Iris pigment epithelial cell (primary cell): ENCODE measurements at places on chromosomes 2 and 18.

GRCh38 chr2:108894766-108895165, 94.3 kb downstream of the EDAR start:
- DNase-seq, result no peak

GRCh38 chr2:207390302-207391095, 139.3 kb upstream of the CREB1 start:
- DNase-seq, result no peak

DNA sequence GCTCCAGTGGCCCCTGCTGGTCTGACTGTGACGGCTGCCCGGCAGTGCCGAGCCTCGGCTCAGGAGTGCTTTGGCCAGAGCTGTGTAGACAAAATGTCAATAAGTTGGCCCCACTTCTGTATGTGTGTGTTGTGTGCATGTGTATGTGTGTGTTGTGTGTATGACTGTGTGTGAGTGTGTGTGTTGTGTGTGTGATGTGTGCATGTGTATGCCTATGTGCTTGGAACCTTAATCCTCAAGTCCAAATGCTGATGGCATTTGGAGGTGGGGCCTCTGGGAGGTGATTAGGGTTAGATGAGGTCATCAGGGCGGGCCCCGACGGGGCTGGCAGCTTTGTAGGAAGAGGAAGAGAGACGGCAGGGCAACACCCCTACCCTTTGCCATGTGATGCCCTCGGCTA, 269.0 kb downstream of the DCDC2C start:
- DNase-seq, result no peak

- peak; percentile 85 for DNase-seq
These were observed 26.8 kb upstream of the MYO1B start for GRCh38 chr2:191218292-191218898.

GRCh38 chr18:58087928-58088690, 44.1 kb downstream of the NEDD4L start:
- DNase-seq, result no peak

DNA sequence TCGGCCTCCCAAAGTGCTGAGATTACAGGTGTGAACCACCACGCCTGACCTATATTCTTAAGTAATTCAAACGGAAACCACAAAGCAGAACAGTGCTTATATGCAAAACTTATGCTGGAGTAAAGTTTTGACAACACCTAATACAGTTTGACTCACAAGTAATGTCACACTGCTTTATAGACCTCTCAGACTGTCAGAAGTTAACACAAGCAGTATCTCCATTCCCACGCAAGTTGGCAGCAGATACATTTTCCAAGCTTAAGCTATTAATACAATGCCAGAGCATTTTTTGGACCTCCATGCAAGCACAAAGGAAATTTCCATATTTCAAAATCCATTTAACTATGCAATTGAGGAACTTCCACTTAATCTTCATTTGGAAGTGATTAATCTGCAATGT, 21.0 kb upstream of the SANBR start:
- no peak for DNase-seq

- DNase-seq, result peak; percentile 54
These were observed 70.2 kb downstream of the PTPRM start for GRCh38 chr18:7637269-7637668.

- DNase-seq, result no peak
These were observed 57.3 kb downstream of the KLF7 start for GRCh38 chr2:207108440-207108839.

DNA sequence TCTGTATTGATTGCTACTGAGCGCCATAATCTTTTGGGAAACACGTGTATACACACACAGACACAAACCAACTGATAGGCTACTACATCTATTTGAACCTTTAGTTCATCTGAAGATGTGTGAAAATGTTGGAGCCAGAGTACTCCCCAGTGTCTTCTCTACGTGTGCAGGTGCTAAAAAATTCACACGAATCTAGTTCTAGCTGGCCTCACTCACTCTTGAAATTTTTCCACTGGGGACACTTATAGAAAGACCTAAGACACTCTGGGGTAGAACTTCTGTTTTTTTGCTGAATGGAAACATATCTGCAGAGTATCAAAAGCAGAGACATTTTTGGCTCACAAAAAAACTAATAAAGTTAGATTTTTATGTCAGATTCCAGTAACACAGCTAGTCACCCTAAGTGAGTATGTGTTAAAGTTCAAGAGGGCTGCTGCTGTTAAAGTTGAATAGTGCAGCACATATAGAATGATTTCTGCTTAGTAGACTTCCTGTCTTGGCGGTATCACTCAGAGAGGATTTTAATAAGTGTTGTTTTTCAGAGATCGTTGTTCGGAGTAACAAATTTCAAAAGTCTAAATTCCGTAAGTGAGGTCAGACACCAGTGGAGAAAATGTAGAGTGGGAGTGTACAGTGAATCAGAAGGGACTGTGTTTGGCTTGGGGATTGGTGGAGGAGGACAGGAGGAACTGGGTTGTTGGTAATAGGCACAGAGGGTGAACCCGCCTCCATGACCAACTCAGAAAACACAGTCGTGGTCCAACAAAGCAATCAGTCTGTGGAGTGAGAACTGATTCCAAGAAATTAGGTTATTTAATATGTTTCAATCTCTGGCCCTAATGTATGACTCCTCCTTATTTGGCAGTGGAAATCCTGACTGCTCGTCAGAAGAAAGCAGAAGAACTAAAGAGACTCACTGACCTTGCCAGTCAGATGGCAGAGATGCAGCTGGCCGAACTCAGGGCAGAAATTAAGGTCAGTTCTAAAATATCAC, 43.1 kb downstream of the KCTD18 start:
- DNase-seq, result peak; percentile 76
